Stimulated activated naive CD4-positive, alpha-beta T cell (primary cell): ENCODE measurements at places on chromosomes 3 and 15.

DNA sequence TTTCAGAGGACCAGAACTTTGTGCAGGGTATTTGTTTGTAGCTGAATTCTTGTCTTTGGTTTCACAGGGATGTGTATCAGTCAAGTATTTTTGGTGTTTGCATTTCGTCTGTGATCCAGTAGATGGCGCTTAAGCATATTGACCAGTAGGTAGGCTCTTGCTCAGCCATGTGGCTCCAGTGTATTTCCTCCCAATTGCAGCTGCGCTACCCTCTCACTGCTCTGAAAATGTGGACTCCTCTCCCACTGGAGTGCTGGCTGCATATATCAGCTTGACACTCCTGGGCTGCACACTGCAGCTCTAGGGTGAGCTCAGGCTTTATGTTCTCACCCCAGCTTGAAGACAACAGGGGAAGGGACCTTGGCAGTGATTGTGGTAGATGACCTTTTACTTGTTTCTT is 1264.3 kb upstream of the ALCAM start:
- no peak for DNase-seq

- DNase-seq = no peak
Measured at GRCh38 chr3:190096345-190096744, 24.4 kb downstream of the P3H2 start.

DNA sequence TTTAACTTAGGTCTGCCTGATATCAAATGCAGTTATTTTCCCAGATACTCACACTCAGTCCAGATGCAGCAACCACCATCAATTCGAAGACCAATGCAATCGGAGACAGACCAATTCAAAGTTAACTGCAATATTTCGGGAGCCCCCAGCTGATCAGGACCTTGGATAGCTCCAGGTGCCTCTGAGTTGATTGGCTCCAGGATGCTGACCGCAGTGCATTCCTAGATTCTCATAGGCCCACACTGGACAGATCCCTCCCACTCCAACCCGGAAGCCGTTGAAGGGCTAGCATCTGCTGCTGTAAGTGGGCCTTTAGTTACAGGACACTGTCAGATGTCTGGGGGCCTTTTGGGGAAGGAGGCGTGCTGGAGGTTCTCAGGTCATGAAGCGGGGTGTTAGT is 89.5 kb upstream of the ATP2B2 start:
- DNase-seq = no peak

GRCh38 chr3:140573011-140573410 is 104.9 kb upstream of the TRIM42 start:
- no peak for DNase-seq
